ENCODE measurements at places on chromosomes 3 and 15. TPM values are rescaled to one million over a fixed set of nuclear protein-coding genes. Genes with fewer than 3 reads are reported as not detected.

Gene PRKCD
- total RNA-seq, result 2.2 TPM

Gene ISG20
- 2.1 TPM for total RNA-seq

Gene SNX1
- 51.0 TPM for total RNA-seq

Gene GOLIM4
- total RNA-seq, result 50.1 TPM

Gene CPN2
- total RNA-seq, result 0.29 TPM

Gene PLIN1
- under 0.01 TPM for total RNA-seq

Gene DNAJA4
- total RNA-seq, result 2.1 TPM

Gene RARRES1
- 19.5 TPM for total RNA-seq

Gene ROPN1
- not detected for total RNA-seq

Gene CHRNA7
- not detected for total RNA-seq

Measured in osteoblast (primary cell).